ENCODE measurements at places on chromosomes 2 and 18.

DNA sequence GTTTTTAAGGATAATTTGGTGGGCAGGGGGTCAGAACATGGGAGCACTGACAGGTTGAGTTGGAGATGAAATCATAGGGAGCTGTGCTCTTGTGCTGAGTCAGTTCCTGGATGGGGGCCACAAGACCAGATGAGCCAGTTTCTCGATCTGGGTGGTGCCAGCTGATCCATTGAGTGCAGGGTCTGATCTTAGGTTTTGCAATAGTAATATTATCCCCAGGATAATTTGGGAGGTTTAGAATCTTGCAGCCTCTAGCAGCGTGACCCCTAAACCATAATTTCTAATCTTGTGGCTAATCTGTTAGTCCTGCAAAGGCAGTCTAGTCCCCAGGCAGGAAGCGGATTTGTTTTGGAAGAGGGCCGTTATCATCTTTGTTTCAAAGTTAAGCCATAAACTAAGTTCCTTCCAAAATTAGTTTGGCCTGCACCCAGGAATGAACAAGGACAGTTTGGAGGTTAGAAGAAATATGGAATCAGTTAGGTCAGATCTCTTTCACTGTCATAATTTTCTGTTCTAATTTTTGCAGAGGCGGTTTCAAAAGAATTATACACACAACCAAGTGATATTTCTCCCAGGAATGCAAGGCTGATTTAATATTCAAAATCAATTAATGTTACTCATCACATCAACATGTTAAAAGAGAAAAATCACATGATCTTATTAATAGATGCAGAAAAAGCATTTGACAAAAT lies 23.0 kb downstream of the DBI start:
- DNase-seq, result no peak

GRCh38 chr2:235500761-235501672 lies 7.2 kb downstream of the AGAP1 start:
- no peak for DNase-seq

DNA sequence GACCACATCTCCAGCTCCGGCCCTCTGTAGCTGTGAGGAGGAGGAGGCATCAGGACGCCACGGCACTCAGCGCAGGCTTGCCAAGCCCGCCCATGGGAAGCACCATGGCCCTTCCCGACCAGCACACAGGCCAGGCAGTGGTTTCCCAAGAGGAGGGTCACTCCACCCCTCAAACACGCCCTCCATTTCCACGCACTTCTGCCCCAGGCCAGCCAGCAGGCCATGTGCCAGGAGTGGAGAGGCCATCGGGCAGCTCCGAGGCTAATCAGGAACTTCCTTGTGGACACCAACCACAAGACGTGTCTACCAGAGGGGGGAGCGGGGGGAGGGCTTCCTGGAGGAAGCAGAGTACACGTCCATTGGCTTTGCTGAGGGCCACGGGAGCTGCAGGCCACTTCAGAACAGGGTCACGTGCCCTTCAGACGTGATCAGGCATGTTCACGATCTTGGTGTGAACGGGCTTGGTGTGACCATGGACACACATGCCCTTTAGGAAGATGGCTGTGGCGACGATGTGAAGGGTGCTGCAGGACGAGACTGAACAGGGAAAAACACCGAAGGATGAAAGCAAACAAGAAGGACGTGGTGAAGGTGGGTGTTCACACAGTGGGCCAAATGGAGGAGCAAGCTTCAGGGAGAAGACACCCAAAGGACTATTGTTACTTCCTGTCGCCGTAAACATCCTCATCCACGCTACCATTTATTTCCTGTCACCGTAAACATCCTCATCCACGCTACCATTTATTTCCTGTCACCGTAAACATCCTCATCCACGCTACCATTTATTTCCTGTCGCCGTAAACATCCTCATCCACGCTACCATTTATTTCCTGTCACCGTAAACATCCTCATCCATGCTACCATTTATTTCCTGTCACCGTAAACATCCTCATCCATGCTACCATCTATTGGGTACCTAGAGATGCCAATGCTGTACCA lies 6.5 kb upstream of the MTERF4 start:
- DNase-seq, result no peak

GRCh38 chr2:160940271-160940670 lies 220.0 kb upstream of the TANK start:
- no peak for DNase-seq

DNA sequence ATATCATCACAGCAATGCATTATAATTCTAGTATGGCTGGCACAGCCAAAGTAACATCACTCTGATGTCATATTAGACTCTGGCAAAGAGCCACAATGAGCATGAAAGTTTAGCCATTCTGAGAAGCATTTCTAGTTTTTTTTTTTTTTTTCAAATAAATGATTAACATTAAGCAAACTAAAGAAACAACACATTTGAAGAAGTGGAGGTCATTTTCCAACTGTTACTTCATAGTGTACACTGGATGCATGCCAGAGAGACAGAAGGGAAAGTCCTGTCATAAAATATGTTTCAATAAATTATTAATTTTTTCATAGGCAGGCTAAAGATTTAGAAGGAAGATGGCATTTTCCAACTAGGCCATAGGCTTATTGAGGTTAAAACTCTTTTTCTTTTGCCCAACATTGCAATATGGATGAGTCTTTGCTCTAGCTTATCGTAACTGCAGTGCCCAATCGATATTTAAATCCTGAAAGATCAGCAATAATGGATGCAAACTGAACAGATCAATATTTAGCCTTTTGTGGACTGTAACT lies 1630.4 kb upstream of the ACVR2A start:
- no peak for DNase-seq

GRCh38 chr2:150619607-150620330 lies 132.3 kb upstream of the RND3 start:
- DNase-seq, result no peak
